Neural progenitor cell (in vitro differentiated cells): ENCODE measurements at places on chromosomes 12 and 14. TPM values are rescaled to one million over a fixed set of nuclear protein-coding genes. Genes with fewer than 3 reads are reported as not detected.

PPP1R3E gene
- 6.3 and 10.6 TPM in 2 replicates for total RNA-seq

CLEC2D gene
- total RNA-seq, result 10.3 and 18.7 TPM in 2 replicates

ESPL1 gene
- 34.3 and 54.0 TPM in 2 replicates for total RNA-seq

IL25 gene
- total RNA-seq, result not detected in 2 replicates

SLCO1A2 gene
- 16.2 and 23.9 TPM in 2 replicates for total RNA-seq

DLST gene
- total RNA-seq, result 52.2 and 60.7 TPM in 2 replicates

GRCh38 chr12:125208942-125209341 lies 143.7 kb downstream of the AACS start:
- DNase-seq, result peak; percentile 69

DNA sequence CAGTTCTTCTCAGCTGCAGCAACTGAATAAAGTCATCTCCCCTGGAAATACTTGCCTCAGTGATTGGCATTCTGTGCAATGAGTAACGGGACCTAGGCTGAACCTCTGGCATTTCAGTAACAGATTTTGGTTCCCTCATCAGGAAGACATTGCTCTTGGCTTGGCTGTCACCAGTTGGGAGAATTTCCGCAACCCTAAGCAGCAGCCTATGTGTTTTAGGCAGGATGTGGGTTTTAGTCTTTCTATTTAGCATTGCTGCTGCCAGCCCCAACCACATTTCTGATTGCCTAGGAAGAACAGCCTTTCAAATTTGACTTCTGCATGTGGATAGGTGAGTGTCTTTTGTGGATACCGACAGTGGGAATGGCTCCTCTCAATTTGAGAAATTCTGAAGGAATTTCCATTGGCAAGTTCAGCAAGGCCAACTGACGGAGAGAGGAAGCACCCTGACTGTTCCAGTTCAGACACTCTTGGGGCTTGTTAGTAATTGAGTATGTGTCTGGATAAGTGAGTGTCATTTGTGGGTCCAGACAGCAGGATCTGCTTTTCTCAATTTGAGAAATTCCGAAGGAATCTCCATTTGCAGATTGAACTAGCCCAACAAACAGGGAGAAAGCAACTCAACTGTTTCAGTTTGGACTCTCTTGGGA lies 19.0 kb upstream of the CLEC2A start:
- no peak for DNase-seq

- DNase-seq, result no peak
These were observed 59.3 kb upstream of the PRMT8 start for GRCh38 chr12:3431686-3432085.

DNA sequence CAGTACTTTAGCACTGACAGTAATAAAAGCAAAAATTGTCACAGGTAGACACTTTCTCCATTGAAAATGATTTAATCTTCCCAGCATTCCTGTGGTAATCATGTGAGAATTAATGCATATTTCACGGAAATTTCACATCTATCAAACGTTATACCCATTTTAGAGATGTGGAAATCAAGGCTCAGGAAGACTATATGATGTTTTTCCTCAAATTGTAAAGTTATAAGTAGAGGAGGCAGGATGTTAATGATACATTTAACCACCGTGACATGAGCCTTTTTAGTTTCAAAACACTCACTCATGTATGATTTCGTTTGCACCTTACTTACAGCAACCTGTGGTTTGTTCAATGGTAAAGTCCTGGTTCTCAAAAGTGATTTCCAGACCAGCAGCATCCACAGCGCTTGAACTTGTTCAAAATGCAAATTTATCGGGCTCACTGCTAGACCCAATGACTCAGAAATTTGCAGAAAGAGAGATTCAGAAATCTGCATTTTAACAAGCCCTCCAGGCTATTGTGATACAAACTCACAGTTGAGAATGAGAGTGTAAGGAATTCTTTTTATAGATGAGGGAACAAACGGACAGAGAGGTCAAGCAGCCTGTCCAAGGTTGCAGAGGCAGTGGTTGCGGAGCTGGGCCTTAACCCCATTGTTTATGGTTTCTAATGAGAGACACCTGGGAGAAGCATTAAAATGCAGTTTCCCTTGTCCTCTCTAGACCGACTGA lies 654.8 kb upstream of the TBX3 start:
- DNase-seq, result no peak

DNA sequence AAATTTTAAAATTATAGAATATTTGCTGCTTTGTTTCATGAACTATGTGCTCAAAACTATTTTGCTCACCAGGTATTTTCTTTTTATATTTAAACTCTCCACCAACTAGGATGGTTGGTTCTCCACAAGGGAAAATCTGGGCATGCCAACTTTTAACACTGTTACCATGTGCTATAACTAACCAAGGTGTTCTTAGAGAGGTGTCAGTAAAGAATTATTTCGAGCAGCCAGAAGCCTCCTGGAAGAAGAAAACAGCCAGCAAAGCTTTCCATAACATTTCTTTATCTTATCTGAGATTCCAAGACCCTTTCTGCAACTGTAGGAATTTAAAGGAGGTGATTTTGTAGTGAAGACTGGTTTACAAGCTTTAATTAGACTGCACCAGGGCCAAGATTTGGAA lies 97.3 kb downstream of the PRICKLE1 start:
- no peak for DNase-seq

DNA sequence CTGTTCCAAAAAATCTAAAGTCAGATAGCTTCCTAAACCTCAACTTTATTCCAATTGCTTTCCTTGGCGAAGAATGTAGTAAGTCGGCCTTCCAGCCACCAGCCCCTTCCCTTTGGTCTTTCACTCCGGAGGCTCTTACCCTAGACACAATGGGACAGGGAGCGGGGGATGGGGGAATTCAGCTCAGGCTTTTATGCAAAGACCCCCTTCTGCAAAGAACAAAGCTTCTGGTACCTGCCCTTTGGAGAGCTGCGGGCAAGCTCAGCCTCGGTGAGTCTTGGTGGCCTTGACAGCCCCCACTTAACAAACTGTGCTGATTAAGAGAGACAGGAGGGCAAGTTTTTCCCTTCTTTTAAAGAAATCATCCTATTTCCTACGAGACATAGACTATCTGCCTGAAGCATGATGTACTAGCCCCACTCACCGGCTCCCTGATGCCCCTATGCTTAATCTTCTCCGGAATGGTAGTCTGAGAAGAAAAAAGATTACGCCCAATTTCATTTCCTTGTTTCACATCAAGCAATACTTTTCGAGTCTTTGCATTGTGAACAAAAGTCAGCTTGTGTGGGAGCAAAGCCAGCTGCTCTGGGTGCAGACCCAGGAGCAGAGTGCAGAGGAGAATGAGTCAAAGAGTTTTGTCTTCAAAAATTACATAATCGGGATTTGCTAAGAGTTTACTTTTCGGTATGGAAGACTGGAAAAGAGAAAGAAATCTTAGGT lies 1.5 kb upstream of the NANOG start:
- peak; percentile 44 for DNase-seq
